Hematopoietic multipotent progenitor cell (in vitro differentiated cells): ENCODE measurements at places on chromosomes 7 and 10.

GRCh38 chr10:12382157-12382548 lies 32.8 kb downstream of the CAMK1D start:
- no peak for DNase-seq

- no peak for DNase-seq
These were observed 484.9 kb downstream of the GPAM start for GRCh38 chr10:111698711-111699110.

DNA sequence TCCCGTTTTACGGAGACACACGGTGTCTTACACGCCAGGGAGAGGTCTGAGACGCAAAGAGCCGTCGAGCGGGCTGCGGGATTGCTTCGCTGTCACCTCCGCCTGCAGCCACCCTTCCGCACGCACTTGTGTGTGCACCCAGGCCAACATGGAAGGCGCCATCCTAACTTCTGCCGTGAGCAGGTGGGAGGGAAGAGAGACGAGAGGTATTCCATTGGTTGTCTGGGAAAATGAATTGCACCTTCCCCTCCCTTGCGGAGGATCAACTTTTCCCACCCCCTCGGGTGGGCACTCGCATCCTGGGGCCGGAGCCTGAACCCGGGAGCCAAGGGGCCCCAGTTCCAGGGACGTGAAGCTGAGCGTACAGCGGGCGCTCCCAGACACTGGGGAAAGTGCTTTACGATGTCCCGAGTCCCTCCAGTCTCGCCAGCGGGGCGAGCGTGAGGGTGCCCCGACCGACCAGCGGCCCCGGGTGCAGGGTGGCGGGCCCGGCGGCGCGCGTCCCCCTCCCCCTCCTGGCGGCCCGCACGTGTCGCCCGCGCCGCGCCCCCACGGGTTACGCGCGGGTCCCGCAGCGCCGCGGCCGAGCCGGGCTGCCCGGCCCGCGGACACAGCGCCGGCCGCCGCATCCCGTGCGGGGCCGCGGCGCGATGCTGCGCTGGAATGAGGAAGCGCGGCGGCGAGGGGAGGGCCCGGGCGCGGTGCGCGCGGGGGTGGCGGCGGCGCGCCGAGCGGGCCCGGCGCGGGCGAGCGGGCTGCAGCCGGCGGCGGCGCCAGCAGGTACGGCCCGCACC lies 984 bp upstream of the IKZF1 start:
- DNase-seq, result peak; percentile 63

GRCh38 chr10:131070856-131071255 lies 240.7 kb downstream of the TCERG1L start:
- no peak for DNase-seq

GRCh38 chr7:151382079-151382885 lies 27.6 kb downstream of the WDR86 start:
- DNase-seq, result peak; percentile 37

- DNase-seq, result no peak
These were observed 2.2 kb downstream of the CFAP46 start for GRCh38 chr10:132939957-132940790.

DNA sequence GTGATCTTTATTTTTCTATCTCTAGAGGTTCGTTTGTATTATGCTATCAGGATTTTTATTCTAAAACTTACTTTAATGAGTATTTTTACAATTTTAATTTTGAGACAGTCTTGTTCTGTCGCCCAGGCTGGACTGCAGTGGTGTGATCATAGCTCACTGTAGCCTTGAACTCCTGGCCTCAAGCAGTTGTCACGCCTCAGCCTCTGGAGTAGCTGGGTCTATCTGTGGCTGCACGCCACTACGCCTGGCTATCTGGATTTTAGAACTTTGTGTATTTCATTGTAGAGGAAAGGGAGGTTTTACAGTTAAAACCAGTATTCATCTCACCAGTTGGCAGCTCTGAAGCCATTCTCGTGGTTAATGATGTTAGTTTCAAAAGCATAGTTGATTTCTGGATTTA lies 25.9 kb downstream of the DNAJB6 start:
- DNase-seq, result no peak

- no peak for DNase-seq
These were observed 43.1 kb downstream of the CHST15 start for GRCh38 chr10:124050021-124051015.

DNA sequence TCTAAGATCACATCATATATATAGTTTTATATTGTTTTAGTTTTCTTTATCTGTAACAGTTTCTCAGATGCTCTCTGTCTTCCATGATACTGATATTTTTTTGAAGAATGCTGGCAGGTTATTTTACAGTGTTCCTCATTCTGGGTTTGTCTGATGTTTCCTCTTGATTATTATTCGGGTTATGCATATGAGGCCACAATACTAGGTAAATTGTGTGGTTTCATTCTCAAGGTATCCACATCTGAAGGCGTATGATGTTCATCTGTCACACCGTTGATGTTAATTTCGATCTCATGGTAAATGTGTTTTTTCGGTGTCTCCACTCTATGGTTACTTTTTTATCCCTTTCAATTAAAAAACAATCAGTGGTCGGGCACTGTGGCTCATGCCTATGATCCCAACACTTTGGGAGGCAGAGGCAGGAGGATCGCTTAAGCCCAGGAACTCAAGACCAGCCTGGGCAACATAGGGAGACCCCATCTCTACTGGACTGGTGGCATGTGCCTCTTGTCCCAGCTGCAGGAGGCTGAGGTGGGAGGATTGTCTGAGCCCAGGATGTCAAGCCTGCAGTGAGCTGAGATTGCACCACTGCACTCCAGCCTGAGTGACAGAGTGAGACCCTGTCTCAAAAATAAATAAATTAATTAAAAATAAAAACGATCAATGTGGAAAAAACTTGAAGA lies 108.9 kb downstream of the TPST1 start:
- peak; percentile 54 for DNase-seq

- DNase-seq, result no peak
These were observed 31.5 kb upstream of the KMT2E start for GRCh38 chr7:104982308-104983075.
